Anterior cingulate cortex (tissue), 58 donors: ENCODE measurements at places on chromosomes 12 and 14.
A peak's percentile ranks its signal among the peaks of the same experiment; 100 is the strongest.

- DNase-seq, result no peak
These were observed 502 bp downstream of the MPHOSPH9 start for GRCh38 chr12:123232472-123232806.

GRCh38 chr14:71964716-71965115 lies 32.5 kb downstream of the RGS6 start:
- no peak for DNase-seq

GRCh38 chr12:19130224-19131024 lies 891 bp downstream of the PLEKHA5 start:
- DNase-seq, result peak; percentile 20

- no peak for DNase-seq
These were observed 21.8 kb downstream of the VASH1 start for GRCh38 chr14:76782885-76783566.

GRCh38 chr14:60863249-60863648 lies 117.6 kb downstream of the TRMT5 start:
- DNase-seq, result no peak

- DNase-seq, result no peak
These were observed 97.9 kb upstream of the USP44 start for GRCh38 chr12:95648990-95649791.

DNA sequence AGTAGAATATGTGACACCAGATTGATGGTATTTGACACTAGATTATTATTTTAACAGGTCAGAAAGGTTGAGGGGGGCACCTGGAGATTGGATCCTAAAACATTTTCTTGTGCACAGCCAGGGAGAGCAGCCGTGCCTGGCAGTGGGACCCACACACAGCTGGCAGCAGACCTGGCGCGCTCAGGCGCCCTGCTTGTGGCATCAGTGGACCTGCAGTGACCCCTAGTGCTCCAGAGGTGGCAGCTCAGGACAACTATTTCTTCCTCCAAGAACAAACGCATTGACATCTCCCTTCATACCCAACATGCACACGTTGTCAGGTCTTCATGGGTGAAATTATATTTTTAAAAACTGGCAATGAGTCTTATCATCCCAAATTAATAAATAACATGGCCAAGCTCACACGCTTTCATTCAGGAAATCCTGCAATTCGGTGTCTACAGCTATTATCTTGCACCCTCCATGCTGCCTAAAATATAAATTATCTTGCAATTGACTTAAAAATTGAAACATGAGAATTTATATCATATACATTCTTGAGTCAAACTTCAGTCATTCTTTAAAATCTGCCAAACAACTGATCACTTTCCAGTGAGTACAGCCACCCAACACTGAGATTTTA lies 7.7 kb upstream of the TMEM132D start:
- DNase-seq, result peak; percentile 70

DNA sequence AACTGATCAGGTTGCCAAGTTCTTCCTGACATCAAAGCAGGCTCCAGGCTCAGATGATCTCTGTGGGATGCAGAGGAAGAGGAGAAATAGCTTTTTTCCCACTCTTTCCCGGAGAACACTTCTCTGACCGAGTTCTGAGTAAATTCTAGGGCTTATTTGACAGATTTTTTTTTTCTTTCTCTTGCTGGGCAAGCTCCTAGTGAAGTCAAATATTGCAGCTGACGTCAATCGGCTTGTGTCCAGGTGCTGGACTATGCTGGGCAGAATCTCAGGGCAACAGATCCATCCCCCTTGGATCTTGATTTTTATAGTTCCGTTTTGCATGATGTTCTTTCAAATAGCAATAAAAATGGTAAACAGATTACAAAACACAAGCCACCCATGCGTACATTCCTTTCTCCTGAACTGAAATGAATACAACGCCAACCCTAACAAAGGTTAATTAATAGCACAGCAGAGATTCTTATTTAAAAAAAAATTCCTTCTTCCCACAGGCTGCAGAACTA lies 182.2 kb downstream of the NOVA1 start:
- no peak for DNase-seq

- DNase-seq, result no peak
These were observed 513.8 kb upstream of the CCDC196 start for GRCh38 chr14:65972346-65972870.

GRCh38 chr12:21568115-21568514 lies 36.5 kb downstream of the GYS2 start:
- no peak for DNase-seq

GRCh38 chr12:12217018-12217359 lies 49.9 kb downstream of the LRP6 start:
- DNase-seq, result no peak

DNA sequence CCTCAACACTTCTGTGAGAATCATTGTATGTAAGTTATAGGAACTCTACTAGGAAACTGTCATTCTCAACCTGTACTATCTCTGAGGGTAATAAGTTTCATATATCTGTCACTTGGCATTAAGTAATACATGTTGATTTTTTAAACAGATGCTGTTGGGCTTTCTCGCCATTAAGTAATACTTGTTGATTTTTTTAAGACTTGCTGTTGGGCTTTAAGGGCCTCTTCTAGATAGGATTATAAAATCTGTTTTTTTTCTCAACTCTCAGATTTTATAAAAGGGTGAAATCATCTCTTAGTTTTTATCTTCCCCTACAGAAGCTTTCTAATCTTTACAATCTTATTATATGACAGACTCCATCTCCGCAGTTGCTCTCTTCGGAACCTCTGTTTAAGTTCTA lies 5.6 kb downstream of the WASHC4 start:
- no peak for DNase-seq

GRCh38 chr12:132513070-132513398 lies 23.1 kb downstream of the FBRSL1 start:
- DNase-seq, result no peak

DNA sequence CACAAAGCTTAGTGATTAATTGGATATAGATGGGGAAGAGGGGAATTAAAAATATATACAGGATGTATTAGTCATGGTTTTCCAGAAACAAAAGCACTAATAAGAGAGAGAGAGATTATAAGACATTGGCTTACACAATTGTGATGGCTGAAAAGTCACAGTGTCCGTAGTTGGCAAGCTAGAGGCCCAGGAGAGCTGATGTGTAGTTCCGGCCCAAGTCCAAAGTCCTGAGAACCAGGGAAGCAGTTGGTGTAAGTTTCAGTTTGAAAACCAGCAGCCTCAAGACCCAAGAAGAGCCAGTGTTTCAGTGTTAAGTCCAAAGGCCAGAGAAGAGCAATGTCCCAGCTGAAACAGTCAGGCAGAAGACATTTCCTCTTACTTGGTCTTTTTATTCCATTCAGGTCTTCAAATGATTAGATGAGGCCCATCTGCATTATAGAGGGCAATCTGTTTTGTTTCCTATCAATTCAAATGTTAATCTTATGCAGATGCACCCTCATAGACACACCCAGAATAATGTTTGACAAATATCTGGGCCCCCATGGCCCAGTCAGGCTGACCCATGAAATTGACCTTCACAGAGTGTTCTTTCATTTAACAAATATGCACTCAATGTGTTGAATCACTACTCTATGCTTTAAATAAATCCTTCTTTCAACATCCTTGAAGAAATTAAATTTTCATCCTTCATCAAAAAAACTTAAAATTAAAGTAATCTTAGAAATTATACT lies 67.2 kb upstream of the DIO2 start:
- DNase-seq, result no peak

DNA sequence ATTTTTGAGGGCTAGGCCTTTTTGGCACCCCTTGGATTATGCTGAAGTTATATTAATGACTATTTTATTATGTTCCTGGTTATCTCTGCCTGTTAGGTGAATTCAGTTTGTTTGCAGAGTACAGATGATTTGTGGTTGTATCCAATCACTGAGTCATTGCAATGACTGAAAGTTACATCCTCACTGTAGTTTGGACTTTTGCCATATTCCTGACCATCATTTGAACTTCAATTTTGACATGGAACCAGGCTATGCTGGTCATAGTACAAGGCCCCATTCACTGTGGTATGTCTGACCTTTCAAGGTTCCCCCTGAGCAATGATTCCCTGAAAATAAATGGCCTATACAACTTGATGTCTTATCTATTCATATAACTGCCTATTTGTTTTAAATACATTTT lies 621.0 kb downstream of the CCER1 start:
- DNase-seq, result no peak
